Left lobe of liver (tissue), 2 donors: ENCODE measurements at places on chromosomes 7 and 10. TPM values are rescaled to one million over a fixed set of nuclear protein-coding genes. Genes with fewer than 3 reads are reported as not detected.

DNA sequence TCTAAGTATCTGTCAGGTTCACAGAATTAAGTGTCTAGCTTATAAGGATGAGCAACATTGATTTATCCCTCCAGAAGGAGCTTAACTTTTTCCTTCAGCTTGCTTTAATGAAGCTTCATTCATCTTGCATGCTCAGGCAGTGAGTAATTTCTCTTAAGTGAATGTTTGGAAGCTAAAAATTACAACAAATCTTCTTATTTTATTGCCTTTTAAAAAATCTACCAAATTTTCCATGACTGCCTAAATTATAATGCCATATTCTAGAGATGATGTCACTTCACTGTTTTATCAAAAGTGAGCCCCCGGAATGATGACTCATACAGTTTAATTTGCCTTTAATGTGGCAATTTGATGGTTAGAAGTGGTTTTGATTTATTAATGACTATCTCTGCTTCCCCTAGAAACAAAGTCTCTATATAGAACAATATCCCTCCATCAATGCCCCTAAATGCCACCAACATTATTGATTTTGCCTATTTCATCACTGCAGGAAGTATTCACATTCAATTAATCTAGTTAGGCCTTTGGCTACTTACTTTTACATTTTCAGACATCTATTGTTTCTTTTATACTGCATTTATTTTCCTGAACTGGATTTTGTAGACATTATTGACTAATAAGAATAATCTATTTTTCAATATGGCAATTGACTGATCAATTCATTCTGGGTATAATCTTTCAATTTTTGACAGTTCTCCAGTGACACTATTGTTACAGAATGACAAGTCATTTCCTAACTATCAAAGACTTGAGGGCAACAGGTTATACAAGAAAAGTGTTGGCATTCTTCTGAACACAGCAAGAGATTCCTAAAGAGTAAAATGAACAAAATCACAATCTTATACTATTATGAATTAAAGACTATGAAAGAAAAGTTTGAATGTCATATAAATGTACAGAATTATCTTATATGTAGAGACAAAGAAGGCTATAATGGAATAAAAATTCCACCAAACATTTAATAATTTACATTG, 139.3 kb upstream of the ODAD2 start:
- no peak for DNase-seq

DNA sequence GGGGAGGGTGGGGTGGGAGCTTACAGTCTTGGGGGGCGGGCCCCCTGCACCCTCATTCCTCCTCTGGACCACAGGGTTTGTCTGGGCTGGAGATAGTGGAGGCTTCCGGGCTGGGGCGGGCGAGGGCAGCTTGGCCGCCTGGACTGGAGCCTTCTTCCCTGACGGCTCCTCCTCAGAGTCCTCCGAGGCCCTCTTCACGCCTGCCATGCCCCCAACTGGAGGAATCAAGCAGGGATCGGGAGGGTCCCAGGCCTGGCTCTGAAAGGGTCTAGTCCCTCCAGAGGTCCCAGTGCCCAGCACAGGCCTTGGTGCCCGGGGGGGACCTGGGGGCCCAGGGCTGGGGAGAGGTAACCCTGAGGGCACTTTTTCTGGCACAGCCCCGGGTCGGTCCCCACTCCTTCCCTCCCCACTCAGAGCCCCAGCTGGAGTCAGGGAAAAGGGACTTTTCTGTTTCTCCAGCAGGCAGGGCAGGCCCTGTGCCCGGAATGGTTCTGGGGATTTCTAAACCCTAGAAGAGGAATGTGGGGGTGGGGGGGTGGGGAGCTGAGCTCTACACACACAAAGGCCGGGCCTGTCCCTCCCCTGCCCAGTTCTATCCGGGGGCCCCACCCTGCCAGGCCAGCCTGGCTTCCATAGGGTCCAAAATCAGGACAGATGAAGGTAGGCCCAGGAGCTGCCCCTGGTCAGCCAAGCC, 11.6 kb downstream of the MICALL2 start:
- no peak for DNase-seq

- no peak for DNase-seq
Measured at GRCh38 chr10:62049624-62050345, 148.3 kb downstream of the ARID5B start.

DNA sequence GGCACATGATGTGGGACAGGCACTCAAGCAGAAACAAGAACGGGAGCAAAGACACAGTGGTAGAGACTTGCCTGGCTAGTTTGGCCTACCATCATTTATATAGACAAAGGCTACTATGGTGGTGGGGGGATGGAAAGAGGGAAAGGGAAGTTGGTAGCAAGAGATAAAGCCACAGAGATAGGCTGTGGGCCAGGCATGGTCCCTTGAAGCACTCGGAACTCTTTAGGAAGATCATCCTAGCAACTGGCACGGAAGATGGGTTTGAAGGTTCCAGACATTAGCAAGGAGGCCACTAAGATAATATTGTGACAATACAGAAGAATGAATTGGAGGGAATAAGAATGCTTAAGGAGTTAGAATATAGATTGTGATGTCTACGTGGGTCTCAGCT, 319.6 kb downstream of the ELMO1 start:
- no peak for DNase-seq

DNA sequence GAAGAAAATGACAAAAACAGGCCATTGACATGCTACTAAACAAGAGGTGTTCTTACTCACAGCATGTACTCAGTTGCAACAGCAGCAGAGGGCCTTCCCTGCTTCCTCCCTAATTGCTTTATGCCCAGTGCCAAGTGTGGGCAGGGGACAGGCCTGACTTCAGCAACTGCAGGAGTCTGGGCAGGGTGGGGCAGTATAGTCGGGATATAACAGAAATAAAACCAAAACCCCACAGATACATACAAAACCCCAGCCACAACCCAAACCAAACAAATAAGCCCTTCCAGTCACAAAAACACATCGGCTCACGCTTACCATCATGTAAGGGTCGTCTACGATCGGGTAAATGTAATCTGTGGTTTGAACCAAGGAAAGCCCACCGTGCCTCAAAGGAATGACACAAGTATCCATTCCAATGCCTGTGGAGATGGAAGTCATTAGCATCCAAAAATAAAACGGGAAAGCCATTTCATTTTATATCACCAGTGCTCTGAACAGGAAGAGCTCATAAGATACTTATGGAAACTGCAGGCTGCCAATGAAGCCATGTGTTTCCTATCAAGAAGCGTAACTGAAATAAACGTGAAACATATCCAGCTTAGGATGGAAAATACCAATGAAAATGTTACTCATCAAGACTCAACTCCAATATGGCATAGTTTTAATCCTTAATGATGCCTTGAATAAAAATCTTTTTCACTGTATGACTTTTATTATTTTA, 9.5 kb downstream of the SEPHS1 start:
- DNase-seq, result no peak

GRCh38 chr10:128280271-128280670, 154.0 kb upstream of the MKI67 start:
- no peak for DNase-seq

DNA sequence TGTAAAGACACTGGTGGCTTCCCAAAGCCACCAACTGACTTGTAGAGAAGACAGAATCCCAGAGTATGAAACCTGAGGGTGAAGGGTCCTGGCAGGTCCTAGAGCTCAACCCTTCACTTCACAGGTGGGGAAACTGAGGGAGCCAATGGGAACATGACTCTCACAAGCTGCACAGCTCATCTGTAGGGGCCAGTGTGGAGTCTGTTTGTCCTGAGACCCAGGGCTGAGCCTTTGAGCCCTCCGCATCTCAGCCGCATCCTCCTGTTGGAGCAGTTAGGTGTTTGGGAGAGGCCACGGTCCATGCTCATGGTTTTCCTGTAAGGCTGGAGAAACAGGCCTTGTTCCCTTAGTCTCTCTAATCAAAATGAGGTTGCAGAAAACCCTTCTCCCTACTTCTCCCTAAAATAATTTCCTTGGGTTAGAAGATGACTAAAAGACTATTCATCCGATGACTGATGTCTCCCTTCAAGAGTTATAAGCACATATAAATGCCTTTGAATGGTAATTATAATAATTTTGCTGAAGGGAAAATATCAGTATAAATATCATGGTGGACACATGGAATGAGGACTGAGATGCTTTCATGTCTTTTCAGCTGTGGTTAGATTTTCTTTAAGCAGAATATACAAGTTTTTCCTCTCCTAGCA, 10.3 kb downstream of the HTRA1 start:
- DNase-seq, result no peak

- DNase-seq, result no peak
Measured at GRCh38 chr7:98730326-98730725, 113.2 kb downstream of the NPTX2 start.

DNA sequence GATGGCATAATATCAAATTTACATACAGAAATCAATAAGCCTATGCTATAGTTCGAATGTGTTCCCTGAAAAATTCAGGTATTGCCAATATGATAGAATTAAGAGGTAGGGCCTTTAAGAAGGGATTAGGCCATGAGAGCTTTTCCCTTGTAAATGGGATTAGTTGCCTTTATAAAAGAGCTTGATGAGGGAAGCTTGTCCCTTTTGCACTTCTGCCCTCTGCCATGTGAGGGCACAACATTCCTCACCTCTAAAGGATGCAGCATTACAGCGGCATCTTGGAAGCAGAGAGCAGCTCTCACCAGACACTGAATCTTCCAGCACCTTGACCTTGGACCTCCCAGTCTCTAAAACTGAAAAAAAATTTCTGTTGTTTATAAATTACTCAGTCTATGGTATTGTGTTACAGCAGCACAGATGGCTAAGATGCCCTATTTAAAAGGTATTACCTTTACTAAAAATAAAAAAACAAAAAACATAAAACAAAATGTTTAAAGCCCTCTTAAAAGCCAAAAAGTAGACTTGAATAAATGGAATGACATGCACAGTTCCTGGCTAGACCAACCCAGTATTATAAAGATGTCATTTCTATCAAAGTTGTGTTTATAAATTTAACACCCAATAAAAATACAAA, 909.6 kb downstream of the REEP3 start:
- DNase-seq, result no peak

The MYOZ1 gene
- not detected for total RNA-seq
